Urinary bladder (tissue), 4 donors: ENCODE measurements at places on chromosomes 4 and X. TPM values are rescaled to one million over a fixed set of nuclear protein-coding genes. Genes with fewer than 3 reads are reported as not detected.

The TLR8 gene
- 1.7 TPM for total RNA-seq

The PAGE2 gene
- not detected for total RNA-seq

The C4orf51 gene
- not detected for total RNA-seq

The PDCL2 gene
- total RNA-seq = not detected

The CD40LG gene
- total RNA-seq = not detected

The NLGN3 gene
- 3.1 TPM for total RNA-seq

The CCNQ gene
- total RNA-seq = 11.8 TPM

The EDNRA gene
- 98.1 TPM for total RNA-seq

The PRDM8 gene
- 7.5 TPM for total RNA-seq

The KCNE5 gene
- 1.5 TPM for total RNA-seq

The RAB39B gene
- 1.4 TPM for total RNA-seq

The WDR1 gene
- total RNA-seq = 107 TPM

The F8A3 gene
- 1.6 TPM for total RNA-seq

The NWD2 gene
- total RNA-seq = 2.0 TPM
